Kasumi-1 (cell line): ENCODE measurements at places on chromosomes 2 and 18.

GRCh38 chr18:77084688-77085035 lies 47.9 kb downstream of the MBP start:
- no peak for DNase-seq

GRCh38 chr2:51628917-51629316 lies 597.0 kb upstream of the NRXN1 start:
- DNase-seq: peak; percentile 20

GRCh38 chr2:29765721-29766120 lies 155.7 kb downstream of the ALK start:
- no peak for DNase-seq

DNA sequence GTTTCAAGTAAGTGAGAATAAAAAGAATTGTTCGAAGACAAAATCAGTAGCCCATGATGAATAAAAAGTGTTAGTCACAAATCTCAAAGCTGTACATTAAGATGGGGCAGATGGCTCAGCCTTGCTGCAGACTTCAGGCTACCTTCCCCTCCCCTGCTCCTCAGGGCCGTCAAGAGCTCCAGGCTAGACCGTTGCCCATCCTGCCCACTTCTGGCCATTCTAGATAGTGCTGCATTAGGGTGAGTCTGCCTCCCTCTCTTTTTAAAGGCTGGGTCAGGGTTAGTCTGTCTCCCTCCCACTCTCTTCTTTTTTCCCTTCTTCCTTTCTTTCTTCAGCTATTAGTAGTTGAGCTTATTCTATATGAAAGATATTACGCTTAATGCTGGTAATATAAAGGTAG lies 86.0 kb downstream of the MAPRE2 start:
- DNase-seq: no peak

- DNase-seq: peak; percentile 81
Measured at GRCh38 chr2:84516234-84516986, at the start of gene DNAH6. DNAH6 (plus strand) TSS chr2:84516498; CDS start chr2:84517827, 1,329 bp downstream.

DNA sequence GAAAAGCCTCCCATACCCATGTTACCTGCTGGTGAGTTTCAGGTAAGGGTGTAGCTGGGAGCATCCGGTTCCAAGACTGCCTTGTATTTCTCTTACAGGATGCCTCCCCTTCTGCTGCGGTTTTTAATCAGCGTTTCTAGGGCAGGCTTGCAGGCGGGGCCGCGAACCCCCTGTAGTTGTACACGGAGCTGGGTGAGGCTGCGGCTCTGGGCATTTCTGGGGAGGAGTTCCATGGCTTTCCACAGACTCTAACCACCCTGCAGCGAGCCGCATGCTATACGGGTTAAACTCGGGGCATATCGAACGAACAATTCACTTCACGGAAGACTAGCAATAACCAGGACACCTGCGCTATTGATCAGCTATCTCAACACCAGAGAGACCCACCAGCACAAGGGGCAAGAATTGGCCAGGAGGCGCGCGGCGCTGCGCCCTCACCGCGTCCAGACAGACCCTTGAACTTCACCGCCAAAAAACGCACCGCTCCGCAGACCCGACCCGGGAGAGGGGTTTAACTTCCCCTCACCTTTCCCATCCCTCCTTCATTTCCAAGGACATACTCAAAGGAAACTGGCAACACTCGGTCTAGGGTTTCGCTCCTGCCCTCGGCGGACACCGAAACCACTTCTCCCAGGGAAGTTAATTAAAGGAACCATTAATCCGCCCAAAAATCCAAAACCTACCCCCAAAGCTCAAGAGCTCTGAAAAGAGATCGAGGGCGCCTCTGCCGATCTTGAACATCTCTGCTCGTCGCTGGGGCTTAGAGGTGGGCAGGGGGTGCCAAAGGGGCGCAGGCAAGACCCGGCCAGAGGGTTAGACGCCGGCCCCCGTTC lies 909 bp downstream of the TGFA start:
- peak; percentile 16 for DNase-seq

DNA sequence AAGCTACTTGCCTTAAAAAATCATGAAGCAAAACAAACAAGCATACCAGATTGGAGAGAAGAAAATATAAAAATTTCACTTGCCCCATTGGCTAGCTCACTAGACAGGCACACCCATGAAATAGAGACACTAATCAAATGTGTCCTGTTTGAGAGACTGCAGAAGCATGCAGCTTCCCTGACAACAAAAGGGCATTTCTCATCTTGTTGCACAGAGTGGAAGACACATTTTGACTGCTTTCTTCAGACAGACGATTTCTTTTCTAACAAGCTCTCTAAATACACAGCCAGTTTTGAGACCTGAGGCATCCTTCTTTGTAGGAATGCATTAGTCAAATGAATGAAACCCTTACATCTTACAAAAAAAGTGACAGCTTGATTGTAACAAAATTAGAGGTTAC lies 1558.6 kb upstream of the NXPH2 start:
- no peak for DNase-seq

DNA sequence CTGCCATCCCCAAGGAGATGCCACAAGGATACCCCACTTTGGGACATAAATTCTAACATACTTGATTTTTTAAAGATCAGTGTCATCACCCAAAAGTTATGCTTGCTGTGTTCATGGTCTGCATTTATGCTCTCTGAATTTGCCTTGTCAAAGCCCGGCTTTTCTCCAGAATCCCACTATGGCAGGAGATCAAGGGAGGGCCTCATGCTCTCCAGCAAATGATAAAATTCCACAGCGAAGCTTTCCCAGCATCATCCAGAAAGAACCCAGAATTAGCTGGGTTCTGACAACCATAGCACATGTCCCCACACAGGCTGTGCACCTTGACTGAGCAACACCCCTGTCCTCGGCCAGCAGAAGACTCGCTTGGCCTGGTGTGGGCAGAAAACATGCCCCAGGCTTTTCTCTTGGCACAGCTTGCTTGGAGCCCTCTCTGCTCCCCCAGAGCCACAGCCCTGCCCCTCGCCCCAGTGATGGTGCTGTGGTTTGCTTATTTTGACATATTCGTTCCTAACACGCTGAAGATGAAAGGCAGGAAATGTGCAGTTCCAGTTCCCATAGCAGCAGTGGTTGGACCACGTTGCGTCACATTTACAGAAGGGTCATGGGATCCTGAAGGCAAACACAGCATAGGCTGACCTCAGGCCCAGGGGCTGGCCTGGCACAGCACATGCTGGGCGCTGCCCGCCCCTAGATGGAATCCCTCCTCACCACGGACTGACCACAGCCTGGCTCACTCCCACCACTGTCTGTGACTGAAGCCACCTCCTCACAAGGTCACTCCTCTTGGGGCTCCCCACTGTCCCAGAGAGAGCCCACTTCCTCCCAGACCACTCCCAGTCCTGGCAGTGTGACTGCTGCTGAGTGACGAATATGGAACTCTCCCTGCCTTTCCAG lies 14.1 kb upstream of the CHRNA1 start:
- peak; percentile 77 for DNase-seq

DNA sequence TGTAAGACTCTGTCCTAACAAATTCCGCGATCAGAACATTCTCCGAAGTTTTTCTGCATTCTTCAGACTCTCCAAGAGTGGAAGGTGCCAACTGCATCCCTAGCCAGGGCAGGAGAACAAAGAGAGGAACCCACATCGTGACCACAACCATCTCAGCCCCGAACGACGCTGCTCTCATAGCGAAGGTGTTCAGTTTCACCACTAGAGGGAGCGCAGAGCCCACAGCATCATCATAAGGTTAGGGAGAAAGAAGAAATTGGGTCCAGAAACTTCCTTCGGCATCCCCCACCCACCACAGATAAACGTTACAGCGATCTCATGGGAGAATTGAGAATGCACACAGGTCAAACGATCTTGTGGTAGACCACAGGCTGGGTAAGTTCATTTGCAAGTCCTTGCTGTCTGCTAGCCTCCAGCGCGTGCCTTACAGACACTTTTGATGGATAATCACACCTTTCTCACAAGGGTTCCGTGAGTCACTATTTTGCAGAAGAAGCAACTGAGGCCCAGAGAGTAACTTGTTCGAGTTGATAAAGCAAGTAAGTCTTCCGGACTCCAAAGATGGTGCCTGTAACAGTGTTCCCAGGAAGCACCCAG lies 53.7 kb upstream of the ARL4C start:
- peak; percentile 44 for DNase-seq

- DNase-seq: no peak
Measured at GRCh38 chr2:167293943-167294775, 405.9 kb downstream of the XIRP2 start.

- DNase-seq: peak; percentile 6
Measured at GRCh38 chr2:4528773-4529172, 825.4 kb downstream of the DCDC2C start.

DNA sequence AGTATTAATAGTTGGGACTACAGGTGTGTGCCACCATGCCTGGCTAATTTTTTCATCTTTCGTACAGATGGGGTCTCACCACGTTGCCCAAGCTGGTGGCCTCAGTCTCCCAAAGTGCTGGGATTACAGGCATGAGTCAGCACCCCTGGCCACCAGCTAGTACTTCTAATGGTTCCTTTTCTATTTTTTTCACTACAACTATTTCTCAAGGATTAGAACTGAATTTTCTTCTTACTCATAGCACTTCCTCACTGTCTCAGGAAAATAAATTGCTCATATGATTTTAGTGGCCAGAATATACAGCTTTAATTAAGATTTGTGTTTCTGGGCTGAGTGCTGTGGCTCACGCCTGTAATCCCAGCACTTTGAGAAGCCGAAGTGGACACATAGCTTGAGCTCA lies 43.2 kb upstream of the SOS1 start:
- no peak for DNase-seq

- DNase-seq: peak; percentile 42
Measured at GRCh38 chr2:181419129-181419855, 37.9 kb upstream of the ITGA4 start.

- no peak for DNase-seq
Measured at GRCh38 chr2:44273596-44273995, 1.7 kb upstream of the SLC3A1 start.

DNA sequence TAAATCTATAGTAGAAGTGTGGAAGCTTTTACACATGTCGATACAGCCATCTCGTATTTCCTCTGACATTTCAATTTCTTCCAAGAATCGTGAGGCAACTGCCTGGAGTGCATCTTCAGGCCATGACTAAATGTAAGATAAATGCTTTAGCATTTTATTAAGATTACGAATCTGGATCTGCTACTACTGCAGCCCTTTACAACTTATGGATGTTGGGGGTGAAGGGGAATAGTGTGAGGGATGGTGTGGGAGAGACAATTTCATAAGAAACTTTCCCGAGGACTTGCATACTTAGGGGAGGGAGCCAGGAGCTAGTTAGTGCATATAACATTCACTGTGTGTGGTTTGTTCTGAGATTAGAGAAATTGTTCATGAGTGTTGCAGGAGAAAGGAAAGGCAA lies 204.8 kb downstream of the SLC39A10 start:
- no peak for DNase-seq

- DNase-seq: no peak
Measured at GRCh38 chr2:15594291-15595256, 2.9 kb downstream of the DDX1 start.

- DNase-seq: no peak
Measured at GRCh38 chr2:169143998-169144397, 74.6 kb downstream of the DHRS9 start.

DNA sequence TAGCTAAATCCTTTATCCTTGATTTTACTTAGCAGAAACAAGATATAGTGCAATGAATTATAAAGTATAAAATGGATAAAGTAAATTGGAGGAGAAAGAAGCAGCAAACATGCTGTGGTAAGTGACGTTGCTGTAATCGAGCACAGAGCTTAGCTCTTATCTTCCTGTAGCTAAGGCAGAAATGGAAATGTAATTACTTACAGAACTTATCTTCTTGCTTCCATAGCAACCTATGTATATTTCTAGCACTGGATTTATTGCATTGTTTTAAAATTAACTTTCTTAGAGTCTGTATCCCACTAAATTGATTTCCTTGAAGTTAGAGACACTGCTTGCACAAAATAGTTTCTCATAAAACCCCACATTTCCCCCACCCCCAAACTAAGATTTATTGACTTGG lies 130.6 kb upstream of the MC4R start:
- DNase-seq: no peak

- DNase-seq: no peak
Measured at GRCh38 chr2:232363784-232364615, 14.6 kb upstream of the ALPP start.

- no peak for DNase-seq
Measured at GRCh38 chr2:95327861-95328260, 30.7 kb downstream of the KCNIP3 start.

DNA sequence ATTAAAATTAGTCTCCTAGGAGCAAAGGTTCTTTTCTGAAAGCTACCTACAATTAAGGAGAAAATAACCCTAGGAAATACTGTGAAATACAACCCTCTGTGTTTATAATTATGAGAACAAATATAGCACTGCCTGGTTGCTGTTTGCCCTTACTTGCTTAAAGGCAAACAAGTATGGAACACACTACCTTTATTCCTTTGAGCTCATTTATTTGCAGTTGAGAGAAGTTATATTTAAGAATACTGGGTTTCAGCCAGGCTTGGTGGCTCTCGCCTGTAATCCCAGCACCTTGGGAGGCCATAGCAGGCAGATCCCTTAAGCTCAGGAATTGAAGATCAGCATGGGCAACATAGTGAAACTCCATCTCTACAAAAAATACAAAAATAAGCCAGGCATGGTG lies 23.1 kb upstream of the IAH1 start:
- DNase-seq: no peak

GRCh38 chr2:98379311-98380202 lies 33.3 kb downstream of the CNGA3 start:
- no peak for DNase-seq

DNA sequence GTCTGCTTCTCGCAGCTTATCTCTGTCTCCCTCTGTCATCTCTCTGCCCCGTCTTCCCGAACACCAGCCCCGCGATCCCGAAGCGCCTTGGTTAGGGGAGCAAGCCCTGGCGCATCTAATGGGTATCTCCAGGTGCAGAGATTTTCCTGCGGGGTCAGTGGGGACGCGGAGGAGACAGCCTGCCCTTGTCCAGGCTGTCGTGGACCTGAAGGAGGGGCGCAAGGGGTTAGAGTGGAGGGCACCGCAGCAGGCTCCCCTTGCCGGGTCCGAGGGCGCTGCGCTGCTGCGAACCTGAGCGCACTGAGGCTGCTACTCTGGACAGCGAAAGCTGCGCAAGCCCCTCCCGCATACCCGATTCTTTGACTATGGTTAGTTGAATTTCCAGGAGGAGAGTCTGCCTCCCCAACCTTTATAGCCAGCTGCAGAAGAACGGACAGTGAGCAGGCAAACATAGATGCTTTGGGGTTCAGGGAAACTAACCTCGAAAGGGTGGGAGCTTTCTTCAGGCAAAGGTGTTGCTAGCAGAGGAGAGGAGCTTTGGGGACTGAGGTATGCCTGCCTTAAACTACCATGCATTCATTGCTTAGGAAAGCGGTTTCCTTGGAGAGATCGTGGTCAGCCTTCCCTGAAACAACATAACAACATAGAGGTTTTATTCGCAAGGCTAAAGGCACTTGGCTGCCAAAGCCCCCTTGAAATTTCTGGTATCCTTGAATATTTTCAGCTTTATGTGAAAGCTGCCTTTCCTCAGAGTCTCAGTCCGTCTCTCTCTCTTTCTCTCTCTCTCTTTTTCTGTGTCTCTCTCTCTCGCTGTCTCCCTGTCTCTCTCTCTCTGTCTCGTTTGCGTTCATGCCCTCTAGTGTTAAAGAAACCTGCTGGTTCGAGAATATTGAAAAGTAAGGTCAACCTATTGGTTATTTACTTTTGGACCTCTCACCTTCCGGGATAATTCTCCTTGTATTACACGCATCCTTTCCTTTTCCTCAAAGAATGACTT lies 1.6 kb downstream of the GALNT13 start:
- no peak for DNase-seq

GRCh38 chr2:118012778-118013177 lies 1.1 kb downstream of the CCDC93 start:
- DNase-seq: no peak

GRCh38 chr2:189551808-189552207 lies 28.8 kb downstream of the SLC40A1 start:
- no peak for DNase-seq
